ENCODE measurements at places on chromosomes 1 and 21. TPM values are rescaled to one million over a fixed set of nuclear protein-coding genes. Genes with fewer than 3 reads are reported as not detected.

DNA sequence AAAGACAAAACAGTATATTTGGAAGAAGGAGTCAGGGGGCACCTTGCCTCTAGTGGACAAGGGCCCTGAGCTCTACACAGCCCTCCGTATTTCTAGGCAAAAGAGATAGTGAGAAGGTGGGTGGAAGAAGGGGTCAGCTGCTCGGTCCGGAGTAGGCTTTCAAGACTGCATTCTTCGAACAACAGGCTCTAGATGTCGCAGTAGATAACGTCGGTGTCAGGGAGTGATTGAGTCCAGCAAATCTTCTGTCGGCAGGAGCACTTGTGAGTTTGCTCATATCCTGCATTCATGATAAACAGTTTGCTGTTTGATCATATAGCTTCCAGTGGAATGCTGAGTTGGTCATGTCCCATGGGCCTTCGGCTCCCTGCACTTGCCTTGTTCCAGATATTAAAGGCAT is 36.8 kb downstream of the DIPK1A start:
- DNase-seq, result no peak
- no peak overlapping the region for H3K27ac ChIP-seq
- no peaks in the 10 kb centered on the region for H3K36me3 ChIP-seq
- H3K4me3 ChIP-seq, result no peak overlapping the region
- H3K27me3 ChIP-seq, result no peaks in the 10 kb centered on the region

DNA sequence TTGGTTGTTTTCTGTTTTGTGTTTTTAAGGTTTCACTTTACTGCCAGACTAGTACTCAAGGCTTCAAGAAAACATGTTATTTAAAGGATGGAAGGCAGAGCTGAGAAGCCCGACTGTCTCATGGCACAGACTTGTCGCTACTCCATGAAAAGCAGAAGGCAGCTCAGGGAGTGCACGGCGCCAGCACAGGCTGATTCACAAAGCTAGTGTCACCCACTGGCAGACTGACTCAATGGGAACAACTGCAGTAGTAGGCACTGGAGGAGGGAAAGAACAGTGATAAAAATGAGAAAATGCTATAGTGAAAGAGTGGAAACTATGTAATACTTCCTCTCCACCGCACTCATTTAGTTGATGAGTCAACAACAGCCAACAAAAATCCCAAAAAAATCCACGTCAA is 14.7 kb downstream of the HSF2BP start:
- peaks cover 6% of the 10 kb centered on the region for H3K4me1 ChIP-seq
- no peaks in the 10 kb centered on the region for H3K36me3 ChIP-seq
- no peak overlapping the region for H3K4me3 ChIP-seq
- DNase-seq, result no peak
- H3K27ac ChIP-seq, result no peak overlapping the region
- H3K27me3 ChIP-seq, result no peaks in the 10 kb centered on the region

The VWA5B1 gene
- polyA plus RNA-seq, result 0.22 TPM

The NBPF6 gene
- polyA plus RNA-seq, result not detected

The GOLT1A gene
- polyA plus RNA-seq, result 12.5 TPM

The RNU11 gene
- not detected for polyA plus RNA-seq

The GPX7 gene
- polyA plus RNA-seq, result 8.6 TPM

Data from sigmoid colon (tissue), 7 donors.